Astrocyte of the hippocampus (primary cell): ENCODE measurements at places on chromosomes 6 and 20.

- DNase-seq = no peak
Observed at GRCh38 chr6:52500238-52501129, 76.4 kb downstream of the TRAM2 start.

DNA sequence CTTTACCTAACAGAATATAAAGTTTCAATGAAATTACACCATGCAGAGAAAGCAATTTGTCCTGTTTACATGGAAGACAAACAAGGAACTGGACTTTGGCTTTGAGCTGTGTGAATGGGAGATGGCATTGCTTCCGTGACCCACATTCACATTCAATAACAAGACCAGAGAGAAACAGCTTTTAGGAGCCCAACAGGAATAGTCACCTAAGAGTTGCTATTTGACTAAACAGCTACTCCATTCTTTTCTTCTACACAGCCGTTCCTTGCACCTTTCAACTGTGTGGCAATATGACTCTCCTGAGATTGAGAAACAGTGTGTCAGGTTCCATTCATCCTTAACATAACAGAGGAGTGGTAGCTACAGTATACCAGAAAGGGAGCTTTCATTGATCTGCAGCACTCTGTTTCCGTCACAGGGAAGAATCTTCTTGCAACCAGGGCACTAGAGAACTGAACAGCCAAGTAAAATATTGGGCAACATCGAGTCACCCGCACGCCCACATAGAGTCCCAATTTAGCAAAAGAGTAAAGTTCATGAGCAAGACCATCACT lies 355.1 kb downstream of the HAO1 start:
- no peak for DNase-seq

- DNase-seq = no peak
Observed at GRCh38 chr6:116115781-116116180, 10.2 kb downstream of the COL10A1 start.

DNA sequence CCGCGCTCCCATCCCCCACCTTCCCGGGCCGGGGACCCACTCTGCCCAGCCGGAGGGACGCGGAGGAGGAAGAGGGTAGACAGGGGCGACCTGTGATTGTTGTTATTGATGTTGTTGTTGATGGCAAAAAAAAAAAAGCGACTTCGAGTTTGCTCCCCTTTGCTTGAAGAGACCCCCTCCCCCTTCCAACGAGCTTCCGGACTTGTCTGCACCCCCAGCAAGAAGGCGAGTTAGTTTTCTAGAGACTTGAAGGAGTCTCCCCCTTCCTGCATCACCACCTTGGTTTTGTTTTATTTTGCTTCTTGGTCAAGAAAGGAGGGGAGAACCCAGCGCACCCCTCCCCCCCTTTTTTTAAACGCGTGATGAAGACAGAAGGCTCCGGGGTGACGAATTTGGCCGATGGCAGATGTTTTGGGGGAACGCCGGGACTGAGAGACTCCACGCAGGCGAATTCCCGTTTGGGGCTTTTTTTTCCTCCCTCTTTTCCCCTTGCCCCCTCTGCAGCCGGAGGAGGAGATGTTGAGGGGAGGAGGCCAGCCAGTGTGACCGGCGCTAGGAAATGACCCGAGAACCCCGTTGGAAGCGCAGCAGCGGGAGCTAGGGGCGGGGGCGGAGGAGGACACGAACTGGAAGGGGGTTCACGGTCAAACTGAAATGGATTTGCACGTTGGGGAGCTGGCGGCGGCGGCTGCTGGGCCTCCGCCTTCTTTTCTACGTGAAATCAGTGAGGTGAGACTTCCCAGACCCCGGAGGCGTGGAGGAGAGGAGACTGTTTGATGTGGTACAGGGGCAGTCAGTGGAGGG lies 2.8 kb downstream of the SOX4 start:
- DNase-seq = peak; percentile 70

DNA sequence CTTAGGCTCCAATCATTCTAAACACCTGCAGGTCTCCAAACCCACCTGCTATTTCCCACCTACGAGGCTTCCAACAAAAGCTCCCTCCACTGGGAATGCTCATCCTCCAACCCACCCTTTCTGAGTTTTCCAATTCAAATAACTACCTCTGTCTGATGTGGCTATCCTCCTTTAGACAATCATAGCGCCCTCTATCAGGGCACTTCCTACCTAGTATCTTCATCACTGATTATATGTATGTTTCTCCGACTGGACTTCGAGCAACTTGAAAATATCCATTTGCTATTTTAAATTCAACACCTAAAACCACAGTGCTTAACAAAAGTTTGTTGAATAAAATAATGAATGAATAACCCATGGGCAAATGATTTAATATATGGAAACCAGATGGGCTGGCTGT lies 41.3 kb downstream of the MTFR2 start:
- DNase-seq = no peak
